ENCODE measurements at places on chromosomes 3 and 15. TPM values are rescaled to one million over a fixed set of nuclear protein-coding genes. Genes with fewer than 3 reads are reported as not detected.

The SECISBP2L gene
- total RNA-seq, result 44.3 TPM

DNA sequence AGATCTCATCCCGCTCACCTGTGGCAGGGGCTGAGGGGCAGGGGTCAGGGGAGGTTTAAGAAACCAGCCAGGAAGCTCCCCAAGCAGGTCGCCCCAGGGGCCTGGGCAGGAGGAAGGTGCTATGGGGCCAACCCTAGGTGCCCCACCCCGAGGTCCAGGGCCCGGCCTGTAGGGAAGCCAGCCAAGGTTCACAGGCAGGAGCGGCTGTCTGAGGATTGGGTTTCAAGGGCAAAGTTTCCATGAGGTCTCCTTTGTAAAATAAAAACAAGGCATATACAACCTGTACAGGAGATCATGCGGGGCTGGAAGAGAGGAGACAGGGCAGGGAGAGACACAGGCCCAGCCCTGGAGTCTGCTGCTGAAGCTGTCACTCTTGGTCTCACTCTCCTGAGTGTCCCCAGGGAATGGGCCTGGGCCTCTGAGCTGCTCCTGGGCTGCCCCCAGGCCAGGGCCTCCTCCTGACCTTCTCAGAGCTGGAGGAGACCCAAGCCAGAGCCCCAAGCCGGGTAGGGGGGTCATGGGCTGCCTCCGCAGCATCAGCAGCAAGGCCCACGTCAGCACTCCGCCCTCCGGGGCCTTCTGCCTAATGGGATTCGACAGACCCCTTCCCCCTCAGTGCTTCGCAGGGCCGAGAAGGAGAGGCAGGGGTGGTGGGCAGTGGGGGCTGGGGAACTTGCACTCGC lies 5.5 kb downstream of the CPLX3 start:
- DNase-seq, result no peak

GRCh38 chr3:154792828-154793227 lies 287.3 kb upstream of the MME start:
- no peak for DNase-seq

The CHRNA5 gene
- 2.0 TPM for total RNA-seq

GRCh38 chr3:118127992-118128391 lies 906.7 kb downstream of the IGSF11 start:
- DNase-seq, result no peak

DNA sequence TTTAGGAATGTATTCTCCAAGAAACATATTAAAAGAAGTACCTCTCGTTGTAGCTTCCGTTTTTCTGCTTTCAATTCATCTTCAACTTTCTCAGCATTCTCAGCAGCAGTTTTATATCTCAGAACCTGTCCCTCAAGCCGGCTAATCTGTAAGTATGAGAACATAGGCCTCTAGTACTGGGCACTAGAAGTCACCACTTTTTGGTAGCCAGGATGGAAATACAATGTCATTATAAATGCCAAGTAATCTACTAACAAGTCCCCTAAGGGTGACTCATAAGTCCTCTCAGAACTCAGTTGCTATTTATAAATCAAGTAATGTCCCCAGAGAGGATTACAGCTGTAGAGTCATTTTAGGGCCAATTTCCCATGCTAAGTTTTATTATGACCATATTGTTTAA lies 61.1 kb downstream of the MLH1 start:
- peak; percentile 89 for DNase-seq

DNA sequence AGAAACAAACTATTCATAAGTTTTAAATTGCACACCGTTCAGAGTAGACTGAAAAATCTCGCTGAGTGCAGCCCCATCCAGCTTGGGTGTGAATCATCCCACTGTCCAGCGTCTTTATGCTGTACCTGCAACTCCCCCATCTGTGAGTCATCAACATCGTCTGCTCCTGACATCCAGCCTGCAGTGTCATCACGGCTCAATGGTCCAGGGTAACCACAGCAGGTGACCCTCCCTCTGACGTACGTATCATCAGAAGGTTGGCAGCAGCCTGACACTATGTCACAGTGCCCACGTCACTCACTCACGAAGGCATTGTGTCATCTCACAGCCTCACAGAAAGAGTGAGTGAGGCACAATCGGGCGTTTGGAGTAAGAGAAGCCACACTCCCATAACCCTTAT lies 65.2 kb downstream of the TPRA1 start:
- peak; percentile 9 for DNase-seq

DNA sequence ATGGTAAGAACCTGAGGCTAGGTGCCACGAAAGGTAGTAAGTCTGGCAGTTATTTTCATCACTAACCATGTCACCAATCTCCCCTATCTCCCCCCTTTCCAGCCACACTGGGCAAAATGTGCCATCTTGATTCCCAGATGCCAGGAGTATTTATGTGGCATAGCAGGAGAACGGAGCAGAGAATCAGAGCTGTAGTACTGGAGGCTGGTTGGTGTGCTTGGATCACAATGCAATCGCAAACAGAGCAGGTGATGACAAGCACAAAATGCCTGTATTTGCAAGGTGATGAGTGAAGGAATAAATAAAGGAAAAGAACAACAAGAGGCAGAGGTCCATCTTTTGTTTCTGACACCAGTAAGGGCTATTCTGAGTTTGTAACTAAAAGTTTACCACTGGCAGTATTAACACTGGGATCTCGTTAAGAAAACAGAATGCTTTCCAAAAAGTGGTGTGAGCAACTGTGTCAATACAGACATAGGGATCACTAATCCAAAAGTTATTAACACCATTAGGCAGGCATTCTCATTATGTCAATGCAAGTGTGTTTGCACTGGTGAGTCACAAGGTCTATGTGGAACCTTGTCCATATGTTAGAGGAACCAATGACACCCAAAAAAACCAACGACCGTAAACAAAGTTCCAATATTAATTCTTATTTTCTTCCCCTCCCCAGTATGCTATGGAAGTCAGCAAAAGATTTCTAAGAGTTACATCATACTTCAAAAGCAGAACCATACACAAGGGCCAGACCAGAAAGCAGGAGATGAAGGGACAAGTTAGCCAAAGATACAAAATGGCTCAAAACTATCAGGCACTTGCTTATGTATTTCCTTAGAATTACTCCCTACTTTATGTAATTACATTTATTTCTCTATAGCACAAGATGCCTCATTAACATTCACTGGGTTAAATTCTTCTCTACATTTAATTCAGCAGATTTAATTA lies 556.6 kb downstream of the FOXP1 start:
- DNase-seq, result no peak

Data from myocyte (in vitro differentiated cells).